NCI-H1092 (cell line): ENCODE measurements at places on chromosomes 16 and 17.

DNA sequence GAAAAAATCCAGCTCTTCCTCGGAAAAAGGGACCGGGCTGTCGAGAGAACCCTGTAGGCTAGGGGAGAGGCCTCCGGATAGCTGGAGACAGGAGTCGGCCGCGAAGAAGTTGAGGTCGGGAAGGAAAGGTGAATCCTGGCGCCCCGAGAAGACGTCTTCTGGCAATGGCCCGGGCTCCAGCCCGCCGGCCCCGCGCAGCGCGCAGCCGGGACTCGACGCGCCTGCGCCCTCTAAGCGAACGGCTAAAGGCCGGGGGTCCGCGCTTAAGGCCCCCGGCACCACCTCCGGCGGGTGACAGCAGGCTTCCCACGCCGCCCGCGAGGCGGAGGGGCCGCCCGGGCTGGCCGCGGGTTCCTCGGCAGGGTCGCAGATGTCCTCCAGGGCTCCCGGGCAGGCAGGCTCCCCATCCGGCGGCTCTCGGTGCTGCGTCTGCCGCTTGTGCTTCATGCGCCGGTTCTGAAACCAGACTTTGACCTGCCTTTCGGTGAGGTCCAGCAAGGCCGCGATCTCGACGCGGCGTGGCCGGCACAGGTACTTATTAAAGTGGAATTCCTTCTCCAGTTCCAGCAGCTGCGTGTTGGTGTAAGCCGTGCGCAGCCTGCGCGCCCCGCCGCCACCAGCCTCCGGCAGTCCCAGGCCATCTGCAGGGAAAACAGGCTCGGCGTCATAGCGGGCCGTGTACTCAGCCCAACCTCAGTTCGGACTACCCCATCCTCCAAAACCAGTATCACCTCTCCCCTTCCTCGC is 1.6 kb downstream of the HOXB2 start:
- no peak for DNase-seq

DNA sequence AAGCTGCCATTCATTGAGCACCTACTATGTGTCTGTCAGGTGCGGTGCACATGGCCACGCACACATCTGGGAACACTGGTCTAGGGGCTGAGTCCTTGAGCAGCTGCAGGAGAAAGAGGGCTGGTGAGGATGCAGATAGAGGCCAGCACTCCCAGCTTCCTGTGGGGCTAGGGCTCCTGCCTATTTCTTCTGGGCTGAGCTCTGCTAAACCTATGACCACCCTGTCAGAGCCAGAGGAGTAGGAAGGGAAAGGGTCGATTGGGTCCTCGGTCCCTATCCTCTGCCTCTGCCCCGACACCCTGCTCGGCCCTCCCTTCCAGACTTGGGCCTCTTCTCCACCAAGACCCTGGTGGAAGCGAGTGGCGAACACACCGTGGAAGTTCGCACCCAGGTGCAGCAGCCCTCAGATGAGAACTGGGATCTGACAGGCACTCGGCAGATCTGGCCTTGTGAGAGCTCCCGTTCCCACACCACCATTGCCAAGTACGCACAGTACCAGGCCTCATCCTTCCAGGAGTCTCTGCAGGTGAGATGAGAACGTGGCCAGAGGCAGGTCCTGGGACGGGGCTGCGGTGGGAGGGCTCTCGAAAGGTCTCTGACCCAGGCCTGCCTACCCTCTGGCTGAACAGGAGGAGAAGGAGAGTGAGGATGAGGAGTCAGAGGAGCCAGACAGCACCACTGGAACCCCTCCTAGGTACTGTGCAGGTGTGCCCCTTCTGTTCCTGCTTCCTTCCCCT is 4.0 kb upstream of the TMEM88 start:
- no peak for DNase-seq

GRCh38 chr16:51937771-51938170 is 609.2 kb downstream of the TOX3 start:
- no peak for DNase-seq

- peak; percentile 2 for DNase-seq
These were observed 35.6 kb downstream of the PRKCA start for GRCh38 chr17:66337866-66338485.

DNA sequence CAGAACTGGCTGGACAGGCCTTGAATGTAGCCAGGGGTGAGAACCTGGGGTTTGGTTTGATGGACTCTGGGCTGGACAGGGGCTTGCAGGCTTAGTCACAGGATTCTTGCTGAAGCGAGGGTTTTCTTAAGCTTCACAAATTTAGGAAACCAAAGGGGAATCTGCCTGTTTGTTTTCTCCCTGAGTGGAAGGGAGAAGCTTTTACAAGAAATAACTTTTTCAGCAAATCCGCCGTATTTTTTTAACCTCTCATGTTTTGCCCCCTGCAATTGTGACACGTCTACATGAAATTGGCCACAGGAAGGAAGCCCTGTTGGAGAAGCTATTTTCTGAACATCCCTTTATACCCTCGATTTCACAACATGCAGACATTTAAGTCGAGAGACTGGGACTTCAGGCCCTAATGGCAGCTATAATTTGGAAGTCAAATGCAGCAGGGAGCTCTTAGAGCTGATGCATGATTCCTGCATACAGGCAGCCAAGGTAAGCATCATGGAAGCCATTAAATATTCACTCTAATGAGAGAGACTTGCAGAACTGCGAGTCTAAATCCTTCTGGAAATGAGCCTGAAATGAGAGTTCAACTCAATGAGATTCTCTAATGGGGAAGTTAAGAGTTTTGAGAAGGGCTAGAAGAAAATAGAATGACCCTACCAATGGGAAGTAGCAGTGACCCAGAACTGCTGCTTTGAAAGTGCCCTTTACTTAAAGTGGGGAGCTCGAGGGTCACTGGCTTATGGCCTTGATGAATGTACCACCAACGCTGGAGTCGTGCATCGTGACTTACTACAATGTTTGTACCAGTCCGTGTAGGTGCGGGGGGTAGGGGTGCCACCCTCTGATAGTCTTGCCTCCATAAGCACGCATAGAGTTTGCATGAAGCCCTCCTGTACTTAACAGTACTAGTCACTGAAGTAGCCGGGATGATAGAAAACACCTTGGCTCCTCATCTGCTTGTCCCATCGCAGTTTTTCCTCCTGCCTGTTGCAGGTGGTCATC is 45.1 kb upstream of the IRF8 start:
- no peak for DNase-seq

DNA sequence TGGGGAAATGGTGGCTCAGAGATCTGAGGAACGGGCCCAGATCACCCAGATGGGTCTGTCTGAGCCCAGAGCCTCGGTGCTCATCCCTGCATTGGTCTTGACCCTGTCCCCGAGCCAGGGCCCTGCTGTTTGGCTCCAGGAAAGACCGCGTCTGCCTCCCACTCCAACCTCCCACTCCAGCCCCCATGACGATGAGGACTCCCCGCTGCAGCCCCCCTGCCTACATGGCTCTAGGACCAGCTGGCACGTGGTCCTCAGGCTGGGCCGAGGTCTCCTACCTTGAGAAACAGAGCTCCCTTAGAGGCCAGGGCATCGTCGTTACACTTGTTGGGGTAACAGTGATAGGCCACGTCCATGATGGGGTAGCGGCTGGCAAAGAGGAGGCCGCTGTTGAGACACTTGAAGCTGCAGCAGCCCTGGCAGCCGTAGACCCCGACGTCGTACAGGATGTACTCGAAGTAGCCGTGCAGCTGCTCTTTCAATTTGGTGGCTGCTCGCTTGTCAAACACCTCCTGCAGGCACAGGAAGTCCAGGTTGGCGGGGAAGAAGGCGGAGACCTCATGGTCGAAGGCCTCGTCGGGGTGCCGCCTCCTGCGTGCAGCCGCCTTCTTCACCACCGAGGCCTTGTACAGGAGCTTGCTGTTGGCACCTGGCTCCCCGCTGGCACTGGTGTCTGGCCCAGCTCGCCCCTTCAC is 59.9 kb downstream of the PRMT7 start:
- DNase-seq = peak; percentile 22

GRCh38 chr17:82063424-82064415 is 1.9 kb downstream of the DUS1L start:
- no peak for DNase-seq

DNA sequence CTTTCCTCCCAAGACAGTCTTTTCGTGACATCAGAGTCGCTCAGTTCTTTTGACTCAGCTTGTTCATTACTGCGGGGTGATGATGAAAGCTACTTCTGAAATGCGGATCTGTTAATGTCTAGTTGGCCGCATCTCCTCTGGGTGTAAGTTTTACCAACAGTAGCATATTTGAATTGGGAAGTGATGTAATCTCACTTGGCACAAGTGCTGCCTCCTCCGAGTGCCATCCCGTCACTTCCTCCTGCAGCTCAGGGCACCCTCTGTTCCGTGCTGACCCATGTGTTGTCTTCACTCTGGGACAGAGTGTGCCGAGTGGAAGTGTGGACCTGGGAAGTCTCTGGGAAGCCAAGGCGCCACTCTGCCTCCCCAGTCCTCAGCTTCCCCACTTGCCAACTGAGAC is 8.9 kb downstream of the ADAD2 start:
- no peak for DNase-seq

- no peak for DNase-seq
These were observed 203.4 kb downstream of the CCDC182 start for GRCh38 chr17:57541472-57542394.

DNA sequence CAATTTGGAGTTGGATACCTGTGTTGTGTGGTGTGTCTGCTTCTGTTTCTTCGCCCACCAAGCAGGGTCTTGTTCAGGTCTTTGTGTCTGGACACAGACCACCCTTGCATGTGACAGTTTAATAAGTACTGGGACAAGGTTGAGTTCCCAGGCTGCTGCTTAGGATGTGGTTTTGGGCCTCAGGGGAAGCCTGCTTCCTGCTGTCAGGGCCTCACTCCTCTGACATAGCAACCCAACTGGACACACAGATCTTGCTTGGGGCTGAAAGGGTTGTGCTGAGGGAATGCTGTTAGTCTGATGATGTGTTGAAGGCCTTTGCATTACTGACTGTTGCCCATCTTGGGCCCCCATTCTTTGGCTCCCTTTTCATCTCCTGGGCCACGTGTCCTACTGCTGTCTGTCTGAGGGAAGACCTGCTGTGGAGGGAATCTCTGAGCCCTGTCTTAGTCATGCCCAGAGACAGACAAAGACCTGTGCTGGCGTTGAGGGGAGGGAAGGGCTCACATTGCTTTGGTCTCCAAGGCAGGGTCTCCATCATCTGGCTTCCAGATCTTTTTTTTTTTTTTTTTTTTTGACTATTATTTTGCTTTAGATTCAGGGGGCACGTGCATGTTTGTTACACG is 4.7 kb upstream of the TGFB1I1 start:
- DNase-seq = no peak

- DNase-seq = no peak
These were observed 13.9 kb downstream of the LRRC37B start for GRCh38 chr17:32020943-32021614.

GRCh38 chr16:17367036-17367435 is 103.7 kb downstream of the XYLT1 start:
- DNase-seq = no peak
